ENCODE measurements at places on chromosomes 6 and 20. TPM values are rescaled to one million over a fixed set of nuclear protein-coding genes. Genes with fewer than 3 reads are reported as not detected.
A peak's percentile ranks its signal among the peaks of the same experiment; 100 is the strongest.

- DNase-seq: no peak
Measured at GRCh38 chr6:3523966-3524365, 67.1 kb upstream of the SLC22A23 start.

DNA sequence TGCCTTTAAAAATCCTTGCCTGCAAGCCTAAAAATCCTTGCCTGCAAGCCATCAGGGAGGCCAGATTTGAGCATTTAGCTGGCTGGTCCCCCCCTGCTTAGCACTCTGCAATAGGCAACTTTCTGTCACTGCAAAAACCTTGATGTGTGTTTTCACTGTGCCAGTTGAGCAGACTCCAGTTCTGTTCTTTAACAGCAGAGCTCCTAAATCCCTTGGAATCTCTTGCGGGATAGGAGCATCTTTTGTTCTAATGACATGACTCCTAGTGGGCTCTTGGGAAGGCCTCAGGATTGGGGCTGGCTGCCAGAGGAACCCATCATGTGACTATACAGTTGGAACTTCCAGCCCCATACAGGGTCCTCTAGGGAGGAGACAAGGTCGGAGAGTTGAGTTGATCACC is 50.4 kb downstream of the FAM184A start:
- no peak for DNase-seq

GRCh38 chr6:68919537-68919936 is 284.5 kb downstream of the ADGRB3 start:
- DNase-seq: no peak

SAMD3 gene
- polyA plus RNA-seq: 69.2 TPM

GGTLC1 gene
- polyA plus RNA-seq: not detected

BMP7 gene
- not detected for polyA plus RNA-seq

GRCh38 chr20:40459299-40459698 is 229.7 kb downstream of the MAFB start:
- DNase-seq: no peak

MUC21 gene
- polyA plus RNA-seq: not detected

DNA sequence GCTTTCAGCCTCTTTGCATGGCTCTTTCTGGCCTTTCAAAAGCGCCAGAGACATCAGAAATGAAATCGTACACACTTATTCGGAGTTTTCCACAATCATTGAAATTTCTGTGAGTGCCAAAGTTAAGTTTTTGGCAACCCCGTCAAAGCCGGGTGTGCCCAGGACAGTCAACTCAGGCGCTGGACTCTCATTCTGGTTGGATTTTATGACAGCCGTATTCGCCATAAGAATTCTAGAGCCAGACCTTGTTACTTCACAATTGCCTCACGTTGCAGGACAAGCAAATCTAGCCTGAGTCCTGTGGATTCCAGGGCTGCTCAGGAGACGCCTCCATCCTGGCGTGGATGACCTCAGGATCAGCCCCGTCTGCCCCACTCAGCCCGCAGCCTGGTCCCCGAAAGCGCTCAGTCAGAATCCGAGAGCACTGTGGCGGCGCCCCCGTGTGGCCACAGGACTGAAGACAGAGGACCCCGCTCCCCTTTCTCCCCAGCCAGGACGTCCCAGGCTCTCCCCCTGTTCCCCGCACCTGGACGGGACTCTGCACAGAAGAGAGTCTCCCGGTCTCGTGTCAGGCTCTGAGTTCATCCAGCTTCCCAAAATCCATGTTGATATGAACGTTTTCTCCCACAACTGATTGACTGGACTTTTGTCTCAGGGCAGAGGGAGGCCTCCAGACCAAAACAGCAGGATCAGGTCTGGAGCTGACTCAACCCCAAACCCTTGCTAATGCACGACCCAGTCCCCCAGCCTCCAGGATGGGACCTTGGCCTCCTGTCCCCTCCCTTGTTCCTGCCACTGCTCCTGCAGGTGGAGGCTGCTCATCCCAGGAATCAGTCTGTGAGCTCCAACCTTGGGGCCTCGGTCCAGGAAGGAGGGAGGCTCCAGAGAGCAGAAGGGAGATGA is 38.2 kb downstream of the MICA start:
- peak; percentile 68 for DNase-seq

- DNase-seq: no peak
Measured at GRCh38 chr6:118746825-118747174, 95.4 kb upstream of the CEP85L start.

Data from CD4-positive, alpha-beta memory T cell (primary cell).